Head of caudate nucleus (tissue), 42 donors: ENCODE measurements at places on chromosomes 1 and 21.
A peak's percentile ranks its signal among the peaks of the same experiment; 100 is the strongest.

DNA sequence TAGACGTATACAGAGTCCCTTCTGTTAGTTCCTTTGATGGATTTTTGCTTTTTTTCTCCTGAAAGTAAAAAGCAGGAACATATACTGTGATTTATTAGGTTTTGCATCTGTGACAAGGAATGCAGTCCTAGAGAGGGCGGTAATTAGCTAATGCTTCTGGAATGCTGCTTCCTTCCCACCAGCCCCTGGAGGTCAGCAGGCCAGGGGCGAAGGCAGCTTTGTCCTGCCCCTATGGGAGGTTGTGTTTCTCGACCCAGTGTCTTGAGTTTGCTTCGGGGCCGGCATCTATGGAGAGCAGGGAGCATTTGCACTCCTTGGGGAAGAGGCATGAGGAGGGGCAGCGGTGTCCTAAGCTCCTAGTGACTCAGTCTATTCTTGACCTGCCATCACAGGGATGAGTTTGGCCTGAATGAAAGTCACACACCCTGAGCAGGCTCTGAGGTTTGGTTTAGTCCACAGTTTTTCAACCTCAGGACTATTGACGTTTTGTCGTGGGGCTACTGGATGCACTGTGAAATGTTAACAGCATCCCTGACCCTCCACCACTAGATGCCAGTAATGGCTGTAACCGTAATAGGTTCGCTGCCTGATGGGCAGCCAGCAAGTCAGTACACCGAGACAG, 85.0 kb upstream of the KCNJ15 start:
- DNase-seq = no peak

- no peak for DNase-seq
Measured at GRCh38 chr1:26789931-26790330, 2.2 kb downstream of the PIGV start.

DNA sequence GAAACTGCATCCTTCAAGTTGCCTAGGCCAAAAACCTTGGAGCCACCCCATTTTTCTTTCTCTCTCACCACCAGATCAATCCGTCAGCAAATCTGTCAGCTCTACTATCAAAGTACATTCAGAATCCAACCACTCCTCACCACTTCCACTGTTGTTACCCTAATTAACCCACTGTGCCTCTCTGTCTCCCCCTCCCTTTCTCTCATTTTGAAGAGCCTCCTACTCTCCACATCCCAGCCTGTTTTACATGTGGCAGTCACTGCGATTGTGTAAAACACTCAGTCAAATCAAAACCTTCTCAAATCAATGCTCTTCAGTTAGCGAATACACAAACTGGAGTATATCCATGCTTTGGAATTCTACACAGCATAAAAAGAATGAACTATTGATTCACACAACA, 33.1 kb downstream of the ZNF684 start:
- DNase-seq = no peak

DNA sequence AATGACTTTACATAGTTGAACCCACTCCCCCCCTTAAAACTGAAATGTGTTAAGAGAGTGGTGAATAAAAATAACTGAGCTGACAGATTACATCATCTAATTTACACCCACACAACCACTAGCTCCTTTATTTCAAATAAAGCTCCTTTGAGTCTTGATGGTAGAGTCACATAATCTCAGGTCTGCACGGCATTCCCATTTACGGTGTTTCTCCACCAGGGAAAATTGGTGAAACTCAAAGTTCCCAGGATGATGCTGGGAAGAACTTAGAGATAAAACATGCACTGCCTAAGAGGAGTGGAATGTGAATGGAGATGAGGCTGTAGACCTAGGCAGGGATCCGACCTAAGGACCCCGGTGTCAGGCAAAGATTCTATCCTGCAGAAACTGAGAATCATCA, 727.8 kb upstream of the ADAMTS5 start:
- DNase-seq = no peak

DNA sequence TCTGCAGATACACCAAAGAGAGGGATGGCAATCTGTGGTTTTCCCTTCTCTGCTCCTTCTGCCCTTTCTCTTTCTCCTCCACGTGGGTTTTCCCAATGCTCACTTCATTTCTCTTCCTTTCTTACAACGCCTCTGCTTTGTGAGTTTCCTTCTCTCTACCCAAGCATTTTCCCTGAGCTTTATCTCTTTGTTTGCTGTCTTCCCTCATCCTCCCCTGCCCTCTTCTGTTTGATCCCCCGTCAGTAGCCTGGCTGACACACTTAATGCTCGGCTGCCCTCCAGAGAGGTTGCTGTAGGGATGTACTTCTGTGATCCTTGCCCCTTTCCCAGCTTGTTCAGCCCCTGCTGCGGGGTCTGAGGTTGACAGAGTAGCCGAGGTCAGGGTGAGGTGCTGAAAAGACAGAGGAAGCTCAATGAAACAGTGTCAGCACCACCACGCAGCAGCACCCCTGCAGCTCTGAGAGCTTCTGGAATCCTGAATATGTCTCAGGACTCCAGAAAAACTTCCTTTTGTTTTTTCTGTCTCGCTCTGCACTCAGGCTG, 6.0 kb downstream of the EDARADD start:
- no peak for DNase-seq

DNA sequence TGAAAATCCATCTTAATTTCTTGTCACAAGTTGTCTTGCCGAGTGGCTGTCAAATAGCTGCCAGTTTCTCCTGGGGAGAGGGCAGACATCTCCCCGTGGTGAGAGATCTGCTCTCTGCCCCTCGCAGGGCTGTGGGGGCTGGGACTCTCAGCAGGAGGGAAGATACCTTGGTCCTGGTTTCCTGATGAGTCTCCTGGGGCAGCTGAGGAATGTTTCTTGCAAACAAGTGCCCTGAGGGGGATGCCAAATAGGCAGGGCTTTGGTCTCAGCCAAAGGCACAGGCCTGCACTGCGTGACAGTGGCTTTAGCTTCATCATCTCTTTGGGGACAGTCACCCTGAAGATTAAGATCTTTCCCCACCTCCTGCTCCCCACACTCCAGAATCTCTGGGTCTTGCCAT, 40.9 kb downstream of the SYT6 start:
- no peak for DNase-seq

- no peak for DNase-seq
Measured at GRCh38 chr1:158996998-158997397, 12.7 kb upstream of the IFI16 start.

DNA sequence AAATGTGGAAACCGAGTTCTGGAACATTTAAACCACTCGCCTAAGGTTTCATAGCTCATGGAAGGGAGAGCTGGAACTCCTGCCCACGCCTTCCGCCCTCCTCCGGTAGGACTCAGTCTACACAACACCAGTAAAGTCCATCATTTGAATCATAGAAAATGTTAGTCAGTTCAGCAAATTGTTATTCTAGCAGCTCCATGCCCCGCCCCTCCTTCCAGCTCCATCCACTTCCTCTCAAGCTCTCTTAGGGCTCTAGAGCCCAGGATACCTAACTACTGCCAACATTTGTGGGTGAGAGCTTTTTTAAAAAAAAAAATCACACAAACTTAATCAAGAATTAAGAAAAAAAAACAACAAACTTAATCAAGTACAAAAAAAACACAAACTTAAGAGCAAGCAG, 121.8 kb downstream of the TBX15 start:
- no peak for DNase-seq

- DNase-seq = no peak
Measured at GRCh38 chr1:111955755-111956154, 33.7 kb downstream of the KCND3 start.

GRCh38 chr1:26539722-26540121, 10.2 kb downstream of the RPS6KA1 start:
- DNase-seq = no peak

DNA sequence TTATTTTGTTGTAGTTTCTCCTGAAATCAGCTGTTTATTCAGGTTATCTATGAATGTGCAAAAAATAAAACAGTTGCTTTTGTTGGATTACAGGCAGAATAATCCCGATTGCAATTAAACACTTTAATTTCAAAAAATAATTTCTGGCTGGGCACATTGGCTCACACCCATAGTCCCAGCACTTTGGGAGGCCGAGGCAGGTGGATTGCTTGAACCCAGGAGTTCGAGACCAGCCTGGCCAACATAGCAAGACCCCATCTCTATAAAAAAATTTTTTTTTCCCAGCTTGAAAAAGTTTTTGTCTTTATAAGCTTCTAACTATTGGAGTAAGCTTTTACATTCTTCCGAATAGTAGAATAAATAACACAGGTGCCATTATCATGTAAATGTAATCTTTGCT, 15.3 kb downstream of the RCAN3 start:
- DNase-seq = no peak

DNA sequence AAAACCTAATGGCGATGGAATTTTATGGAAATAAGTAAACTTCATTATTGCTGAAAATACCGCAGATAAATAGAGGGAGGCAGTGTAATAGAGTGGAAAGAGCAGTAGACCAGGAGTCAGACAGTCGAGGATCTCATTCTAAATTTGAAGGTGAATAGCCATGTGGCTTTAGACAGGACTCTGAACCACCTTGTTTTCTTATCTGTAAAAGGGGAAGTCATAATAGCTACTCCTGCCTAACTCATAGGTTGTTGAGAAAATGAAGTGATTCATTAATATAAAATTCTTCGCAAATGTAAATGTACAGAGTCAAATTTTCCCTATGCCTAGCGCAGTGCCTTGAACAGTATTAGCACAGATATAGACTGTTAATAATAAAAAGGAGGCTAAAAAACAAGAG, 14.8 kb downstream of the RPS6KC1 start:
- DNase-seq = no peak

GRCh38 chr1:61389926-61390845, 307.8 kb downstream of the NFIA start:
- DNase-seq = no peak

- DNase-seq = no peak
Measured at GRCh38 chr1:34928699-34929496, 552 bp downstream of the DLGAP3 start.

- DNase-seq = no peak
Measured at GRCh38 chr1:214838351-214838750, 235.4 kb downstream of the CENPF start.

DNA sequence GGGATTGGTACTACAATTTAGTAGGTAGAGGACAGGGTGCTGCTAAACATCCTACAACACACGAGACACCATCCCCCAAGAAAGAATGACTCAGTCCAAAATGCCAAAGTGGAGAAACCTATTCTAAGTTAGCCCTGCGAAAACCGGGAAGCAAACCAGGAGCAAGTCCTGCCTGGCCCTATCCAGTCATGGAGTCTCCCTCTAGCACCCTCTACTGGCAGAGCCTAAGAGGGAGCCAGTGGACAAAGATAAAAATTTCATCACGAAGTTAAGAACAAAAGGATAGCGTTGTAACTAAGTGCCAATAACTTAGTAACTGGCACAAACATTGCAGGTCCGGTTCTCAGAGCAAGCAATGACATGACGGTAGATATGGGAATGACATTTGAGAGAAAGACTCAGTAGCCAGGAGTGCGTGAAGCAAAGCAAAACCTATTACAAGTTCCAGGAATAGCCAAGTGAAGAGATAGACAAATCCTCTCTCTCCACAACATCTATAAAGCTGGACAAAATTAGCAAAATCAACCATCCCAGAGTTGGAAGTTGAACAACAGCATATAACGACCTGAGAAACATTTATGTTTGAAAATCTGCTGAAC, 383.5 kb downstream of the OMA1 start:
- peak; percentile 54 for DNase-seq

GRCh38 chr1:229894532-229894931, 172.5 kb upstream of the GALNT2 start:
- DNase-seq = no peak

DNA sequence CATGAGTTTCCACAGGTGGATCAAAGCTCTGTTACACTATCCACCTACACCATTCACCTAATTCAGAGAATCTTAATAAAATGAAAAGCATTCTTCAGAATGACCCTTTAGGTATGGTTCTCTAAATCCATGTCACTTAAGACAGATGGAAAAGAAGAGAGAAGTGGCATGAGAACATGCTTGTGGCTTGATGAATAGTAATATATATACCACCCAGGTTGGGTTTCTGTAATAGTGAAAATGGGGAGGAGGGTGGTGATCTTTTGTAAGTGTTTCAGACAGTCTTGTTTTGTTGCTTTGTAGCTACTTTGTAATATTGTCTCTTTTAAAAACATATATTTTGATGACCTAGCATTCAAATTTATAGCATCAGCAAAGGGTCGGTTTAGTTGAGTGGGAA, 469.8 kb downstream of the USP25 start:
- no peak for DNase-seq

DNA sequence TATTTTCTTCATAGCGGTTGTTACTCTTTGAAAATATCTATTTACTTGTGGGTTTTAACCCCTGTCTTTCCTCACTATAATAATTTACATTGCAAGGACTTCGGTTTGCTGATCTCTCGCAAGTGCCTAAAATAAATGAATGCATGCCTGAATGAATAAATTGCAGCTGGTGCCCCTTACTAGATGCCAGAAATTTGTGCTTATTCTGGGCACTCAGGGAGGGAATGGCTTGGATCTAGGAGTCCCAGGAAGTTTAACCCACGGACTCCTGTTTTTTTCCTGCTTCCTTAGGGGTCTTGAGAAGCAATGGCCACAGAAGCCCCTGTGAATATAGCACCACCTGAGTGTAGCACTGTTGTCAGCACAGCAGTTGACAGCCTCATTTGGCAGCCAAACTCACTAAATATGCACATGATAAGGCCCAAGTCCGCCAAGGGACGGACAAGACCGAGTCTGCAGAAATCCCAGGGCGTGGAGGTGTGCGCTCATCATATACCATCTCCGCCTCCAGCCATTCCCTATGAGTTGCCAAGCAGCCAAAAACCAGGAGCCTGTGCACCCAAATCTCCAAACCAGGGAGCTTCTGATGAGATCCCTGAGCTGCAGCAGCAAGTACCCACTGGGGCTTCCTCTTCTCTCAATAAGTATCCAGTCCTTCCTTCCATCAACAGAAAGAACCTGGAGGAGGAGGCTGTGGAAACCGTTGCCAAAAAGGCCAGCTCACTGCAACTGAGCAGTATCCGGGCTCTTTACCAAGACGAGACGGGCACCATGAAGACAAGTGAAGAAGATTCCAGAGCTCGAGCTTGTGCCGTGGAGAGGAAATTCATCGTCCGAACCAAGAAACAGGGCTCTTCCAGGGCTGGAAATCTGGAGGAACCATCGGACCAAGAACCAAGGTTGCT, 4.2 kb upstream of the PLA2G2C start:
- DNase-seq = no peak

DNA sequence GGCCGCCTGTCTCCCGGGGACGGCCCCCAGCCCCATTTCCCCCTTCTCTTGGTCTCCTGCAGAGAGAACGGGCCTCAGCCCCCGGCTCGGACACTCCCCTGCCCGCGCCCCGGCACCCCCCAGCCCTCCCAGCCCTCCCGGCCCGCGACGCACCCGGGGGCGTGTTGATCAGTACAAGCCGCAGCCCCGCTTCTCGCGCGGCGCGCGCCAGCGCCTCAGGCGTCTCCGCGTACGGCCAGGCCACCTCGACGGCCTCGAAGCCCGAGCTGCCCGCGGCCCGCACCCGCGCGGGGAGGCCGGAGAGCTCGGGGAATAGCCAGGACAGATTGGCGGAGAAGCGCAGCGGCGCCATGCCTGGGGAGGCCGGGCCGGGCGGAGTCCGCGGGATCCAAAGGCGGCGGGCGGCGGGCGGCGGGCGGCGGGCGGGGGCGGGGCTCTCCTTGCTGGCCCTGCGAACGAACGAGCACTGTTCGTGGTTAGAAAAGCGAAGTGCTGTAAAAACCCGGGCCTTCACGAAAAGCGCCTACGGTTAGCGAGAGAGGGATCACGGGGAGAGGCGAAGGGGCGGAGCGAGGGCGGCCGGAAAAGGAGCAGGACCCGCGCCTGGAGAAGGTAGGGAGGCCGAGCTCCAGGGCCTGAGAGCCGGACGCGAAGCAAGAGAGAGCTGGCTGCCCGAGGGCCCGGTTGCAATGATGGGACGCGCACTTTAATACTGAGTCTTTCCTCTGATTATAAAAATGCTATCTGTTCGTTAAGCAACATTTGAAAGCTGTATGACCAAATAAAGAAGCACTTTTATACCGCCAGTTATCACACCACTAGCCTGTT, at the start of gene HYI:
Gene HYI, minus strand, starts transcription at position 490 of the 828 bp plus-strand sequence. Its CDS starts 138 bp downstream, at position 352.
- DNase-seq = peak; percentile 91
